Thymus (tissue), 14 donors: ENCODE measurements at places on chromosomes 6 and 20. TPM values are rescaled to one million over a fixed set of nuclear protein-coding genes. Genes with fewer than 3 reads are reported as not detected.

DNA sequence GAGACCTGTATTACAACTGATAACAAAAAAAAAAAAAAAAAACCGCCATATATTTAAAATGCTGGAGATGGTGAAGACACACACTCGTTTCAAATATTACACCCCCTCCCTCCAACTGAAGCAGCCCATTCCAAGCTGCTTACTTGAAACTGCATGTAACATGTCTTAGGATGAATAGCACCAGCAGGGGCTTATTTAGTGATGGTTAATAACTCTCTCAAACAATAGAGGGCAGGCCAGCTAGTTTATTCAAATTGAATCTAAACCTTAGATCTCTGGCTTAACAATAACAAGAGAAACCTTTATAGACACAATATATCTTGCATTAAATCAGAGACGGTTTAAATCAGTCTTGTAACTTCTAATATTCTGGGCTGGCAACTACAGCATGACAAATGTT, 9.3 kb upstream of the JPH2 start:
- no peak overlapping the region for H3K4me3 ChIP-seq
- H3K4me1 ChIP-seq = no peaks in the 10 kb centered on the region
- DNase-seq = no peak
- H3K27ac ChIP-seq = no peak overlapping the region

DNA sequence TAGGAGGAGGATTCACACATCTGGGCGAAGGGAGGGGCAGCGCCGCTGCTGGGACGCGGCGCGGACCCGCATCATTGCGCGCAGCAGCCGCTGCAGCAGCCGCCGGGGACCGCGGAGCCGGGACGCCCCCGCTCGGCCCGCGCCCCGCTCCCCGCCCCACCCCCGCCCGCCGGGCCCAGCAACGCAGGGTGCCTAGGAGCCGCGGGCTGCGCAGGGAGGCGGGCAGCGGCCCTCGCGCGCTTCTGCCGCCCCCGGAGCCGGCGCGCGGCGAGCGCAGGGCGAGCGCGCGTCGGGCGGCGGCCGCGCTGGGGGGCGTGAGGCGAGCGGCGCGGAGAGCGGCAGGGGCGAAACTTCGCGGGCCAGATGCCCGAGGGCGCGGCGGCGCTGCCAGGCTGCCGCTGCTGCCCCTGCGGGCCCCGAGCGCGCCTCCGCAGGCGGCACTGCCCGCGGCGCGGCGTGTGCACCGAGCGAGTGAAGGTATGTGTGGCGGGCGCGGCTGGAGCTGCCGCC, at the start of gene NKAIN2:
Gene NKAIN2, plus strand, starts transcription at position 362 of the 510 bp plus-strand sequence.
- H3K27me3 ChIP-seq = peaks cover 35% of the 10 kb centered on the region
- DNase-seq = no peak
- H3K4me1 ChIP-seq = peaks cover 5% of the 10 kb centered on the region
- H3K36me3 ChIP-seq = no peaks in the 10 kb centered on the region
- H3K27ac ChIP-seq = no peak within 1 kb of the TSS

GRCh38 chr20:63754008-63754407, 14.4 kb downstream of the SLC2A4RG start:
- no peak overlapping the region for H3K4me3 ChIP-seq
- H3K4me1 ChIP-seq = peaks cover 5% of the 10 kb centered on the region
- no peak for DNase-seq
- no peaks in the 10 kb centered on the region for H3K27me3 ChIP-seq
- no peak overlapping the region for H3K27ac ChIP-seq
- no peaks in the 10 kb centered on the region for H3K36me3 ChIP-seq

DNA sequence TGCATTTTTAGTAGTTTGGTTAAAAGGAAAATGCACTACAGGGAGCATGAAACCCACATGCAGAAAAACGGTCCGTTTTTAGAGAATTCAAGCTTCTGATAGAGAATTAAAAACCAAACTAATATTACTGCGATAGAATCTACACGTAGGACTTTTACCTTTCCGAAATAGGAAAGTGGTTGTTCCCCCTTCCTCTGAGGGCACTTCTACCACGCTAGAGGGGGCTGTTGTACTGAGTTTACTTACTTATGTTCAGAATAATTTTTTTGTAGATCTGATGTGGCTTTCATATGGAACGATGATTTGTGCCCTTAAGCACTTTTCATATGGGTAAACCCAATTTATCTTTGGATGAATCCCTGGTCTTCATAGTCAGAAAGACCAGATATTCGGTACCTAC, 264.3 kb upstream of the PLN start:
- no peak overlapping the region for H3K4me3 ChIP-seq
- no peaks in the 10 kb centered on the region for H3K27me3 ChIP-seq
- H3K36me3 ChIP-seq = no peaks in the 10 kb centered on the region
- no peak overlapping the region for H3K27ac ChIP-seq
- peak; percentile 40 for DNase-seq

- H3K27me3 ChIP-seq = peaks cover 2% of the 10 kb centered on the region
- DNase-seq = no peak
- H3K4me1 ChIP-seq = peaks cover 3% of the 10 kb centered on the region
- H3K36me3 ChIP-seq = no peaks in the 10 kb centered on the region
- H3K27ac ChIP-seq = no peak overlapping the region
- H3K4me3 ChIP-seq = no peak overlapping the region
These were observed 523.0 kb upstream of the FLRT3 start for GRCh38 chr20:14860410-14860814.

- DNase-seq = no peak
- no peaks in the 10 kb centered on the region for H3K36me3 ChIP-seq
- H3K4me3 ChIP-seq = no peak overlapping the region
These were observed 379.2 kb upstream of the SLC35B3 start for GRCh38 chr6:8814440-8815000.

- no peaks in the 10 kb centered on the region for H3K4me1 ChIP-seq
- DNase-seq = no peak
- H3K36me3 ChIP-seq = no peaks in the 10 kb centered on the region
- no peak overlapping the region for H3K27ac ChIP-seq
These were observed 271.9 kb upstream of the OPRM1 start for GRCh38 chr6:153767127-153767526.

DNA sequence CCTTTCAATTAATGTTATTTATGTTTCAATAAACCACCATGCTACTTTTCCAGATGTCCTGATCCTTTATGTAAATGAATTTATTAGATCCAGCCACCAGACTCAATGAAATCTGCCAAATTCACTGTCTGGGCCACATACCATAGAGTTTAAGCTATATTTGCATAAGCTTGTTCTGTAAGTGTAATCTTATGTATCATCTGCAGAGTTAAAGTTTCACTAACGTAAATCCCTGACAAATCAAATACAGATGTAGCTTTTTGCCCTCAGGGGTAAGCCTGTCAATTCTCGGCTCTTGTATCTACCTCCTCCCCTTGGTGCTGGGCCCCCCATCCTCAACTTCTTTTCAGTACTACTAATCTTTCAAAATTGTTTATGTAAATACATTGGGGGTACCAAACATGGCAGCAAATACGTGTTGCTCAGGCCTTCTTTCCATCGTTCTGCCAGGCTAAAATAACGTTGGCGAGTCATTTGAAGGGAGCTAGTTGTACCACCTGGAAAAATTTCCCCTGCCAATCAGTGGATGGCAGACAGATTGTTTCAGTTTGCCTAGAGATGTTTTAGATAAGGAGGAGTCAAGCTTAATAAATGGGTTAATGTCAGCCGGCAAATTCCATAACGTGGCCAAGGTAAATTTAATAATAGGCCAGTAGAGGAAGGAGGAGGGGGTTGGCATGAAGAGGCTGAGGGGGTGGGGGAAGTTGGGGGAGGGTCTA, 79.6 kb downstream of the RPS12 start:
- no peaks in the 10 kb centered on the region for H3K4me1 ChIP-seq
- no peak overlapping the region for H3K4me3 ChIP-seq
- H3K27me3 ChIP-seq = no peaks in the 10 kb centered on the region
- H3K36me3 ChIP-seq = no peaks in the 10 kb centered on the region
- H3K27ac ChIP-seq = no peak overlapping the region

DNA sequence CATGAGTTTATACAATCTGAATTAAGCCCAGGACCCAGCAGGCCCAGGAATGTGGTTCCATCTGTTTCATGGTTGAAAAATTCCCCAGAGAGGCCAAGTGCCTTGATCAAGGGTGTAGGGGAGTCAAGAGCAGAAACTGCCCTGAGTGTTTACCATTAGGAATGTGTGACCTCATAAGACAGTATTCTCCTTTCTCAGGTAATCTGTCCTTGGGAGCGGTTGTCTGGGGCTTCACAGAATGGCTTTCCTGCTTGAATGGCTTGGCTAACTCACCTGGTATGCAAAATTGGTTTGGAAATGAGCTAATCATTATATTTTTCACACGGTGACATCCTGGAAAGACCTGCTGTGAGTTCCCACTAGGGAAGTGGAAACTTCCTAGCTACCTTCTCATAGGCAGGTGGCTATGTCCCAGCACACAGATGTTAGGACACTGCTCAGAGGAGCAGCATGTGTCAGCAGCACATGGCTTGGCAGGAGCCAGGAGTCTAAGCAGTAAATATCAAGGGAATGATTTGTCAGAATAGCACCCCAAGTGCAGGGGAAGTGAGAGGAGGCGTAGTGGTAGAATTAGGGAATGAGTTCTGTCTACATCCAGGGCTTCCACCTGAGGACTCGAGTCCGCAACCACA, 17.7 kb downstream of the CLIC5 start:
- H3K36me3 ChIP-seq = no peaks in the 10 kb centered on the region
- DNase-seq = no peak
- H3K27ac ChIP-seq = no peak overlapping the region
- H3K4me1 ChIP-seq = no peaks in the 10 kb centered on the region

GRCh38 chr6:129251669-129252376, 368.9 kb downstream of the LAMA2 start:
- H3K36me3 ChIP-seq = no peaks in the 10 kb centered on the region
- peak; percentile 2 for DNase-seq
- H3K4me3 ChIP-seq = no peak overlapping the region

- no peak overlapping the region for H3K4me3 ChIP-seq
- DNase-seq = no peak
- H3K36me3 ChIP-seq = no peaks in the 10 kb centered on the region
- no peaks in the 10 kb centered on the region for H3K27me3 ChIP-seq
These were observed 80.0 kb downstream of the CBFA2T2 start for GRCh38 chr20:33569802-33570391.

DNA sequence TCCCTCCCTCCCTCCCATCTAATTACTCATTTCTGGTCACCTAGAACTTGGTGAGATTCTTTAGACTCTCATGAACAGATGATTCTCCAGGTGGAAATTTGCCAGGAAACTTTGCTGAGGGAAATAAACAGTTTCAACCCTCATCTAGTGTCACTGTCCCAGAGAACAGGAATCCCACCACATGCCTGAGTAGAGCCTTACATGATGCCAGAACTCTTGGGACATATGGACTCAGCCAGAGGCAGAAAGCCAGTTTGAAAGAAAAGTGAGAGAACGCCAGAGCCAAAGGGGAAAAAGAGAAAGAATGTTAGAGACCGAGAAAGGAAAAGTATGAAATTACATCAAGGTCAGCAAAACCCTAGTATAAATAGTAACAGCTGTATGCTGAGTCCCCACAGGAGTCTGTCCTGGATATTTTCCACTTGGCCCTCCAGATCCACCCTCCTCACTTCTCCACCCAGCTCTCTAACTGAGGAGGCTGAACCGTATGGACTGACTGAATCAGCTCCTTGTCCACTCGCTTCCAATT, 127.5 kb upstream of the COL21A1 start:
- no peaks in the 10 kb centered on the region for H3K27me3 ChIP-seq
- H3K27ac ChIP-seq = peak overlapping the region; percentile 81
- DNase-seq = no peak
- H3K36me3 ChIP-seq = no peaks in the 10 kb centered on the region

GRCh38 chr20:10992731-10993130, 318.9 kb upstream of the JAG1 start:
- DNase-seq = no peak
- H3K4me1 ChIP-seq = no peaks in the 10 kb centered on the region
- H3K27me3 ChIP-seq = no peaks in the 10 kb centered on the region
- no peak overlapping the region for H3K4me3 ChIP-seq
- no peaks in the 10 kb centered on the region for H3K36me3 ChIP-seq
- peak overlapping the region; percentile 20 for H3K27ac ChIP-seq

DNA sequence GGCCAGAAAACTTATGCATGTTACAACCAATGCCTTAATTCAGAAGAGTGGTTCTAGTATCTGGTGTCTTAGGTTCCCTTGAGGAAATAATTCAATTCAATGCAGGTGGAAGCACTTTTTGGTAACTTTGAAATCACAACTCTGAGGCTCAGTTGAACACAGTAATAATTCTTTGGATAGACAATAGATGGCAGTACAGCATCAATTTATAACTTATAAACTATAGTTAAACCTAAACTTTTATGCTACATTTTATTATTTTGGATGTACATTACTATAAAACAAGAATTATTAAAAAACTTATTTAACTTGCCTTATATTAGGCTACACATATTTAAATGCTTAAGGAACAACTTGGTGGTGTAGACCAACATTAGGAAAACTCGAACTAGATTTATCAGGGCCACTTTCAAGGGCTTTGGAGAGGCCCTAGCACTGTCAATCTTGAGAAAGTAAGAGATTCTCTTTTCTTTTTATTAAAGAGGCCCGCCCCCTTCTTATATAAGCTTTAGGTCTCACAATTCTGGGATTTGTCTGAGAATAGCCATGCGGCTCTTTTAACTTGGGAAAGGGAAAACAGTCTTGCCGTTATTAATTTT, 85.9 kb downstream of the CRYBG1 start:
- H3K4me3 ChIP-seq = no peak overlapping the region
- no peak overlapping the region for H3K27ac ChIP-seq
- H3K27me3 ChIP-seq = no peaks in the 10 kb centered on the region

GRCh38 chr20:1345030-1345755, 16.3 kb upstream of the SDCBP2 start:
- no peaks in the 10 kb centered on the region for H3K27me3 ChIP-seq
- DNase-seq = no peak
- H3K4me1 ChIP-seq = no peaks in the 10 kb centered on the region
- H3K4me3 ChIP-seq = no peak overlapping the region
- no peak overlapping the region for H3K27ac ChIP-seq

- no peak overlapping the region for H3K27ac ChIP-seq
- H3K4me1 ChIP-seq = no peaks in the 10 kb centered on the region
- H3K36me3 ChIP-seq = no peaks in the 10 kb centered on the region
- peaks cover 4% of the 10 kb centered on the region for H3K27me3 ChIP-seq
These were observed 129.4 kb upstream of the AFDN start for GRCh38 chr6:167697316-167697715.

GRCh38 chr6:99606656-99607415, at the start of gene PRDM13:
PRDM13 (plus strand) TSS chr6:99606833; CDS start chr6:99607035, 202 bp downstream.
- H3K4me3 ChIP-seq = no peak within 1 kb of the TSS
- H3K4me1 ChIP-seq = peaks cover 29% of the 10 kb centered on the region
- H3K27ac ChIP-seq = no peak within 1 kb of the TSS
- DNase-seq = no peak
- no peaks in the 10 kb centered on the region for H3K36me3 ChIP-seq

The FAM162B gene
- polyA plus RNA-seq = 1.9 TPM

The CFAP206 gene
- 0.43 TPM for polyA plus RNA-seq

The CD83 gene
- 21.6 TPM for polyA plus RNA-seq

The HLA-DQA2 gene
- polyA plus RNA-seq = 3.7 TPM

The HLA-B gene
- polyA plus RNA-seq = 2,173 TPM

The COL21A1 gene
- 3.5 TPM for polyA plus RNA-seq
